Activated T-cell treated with anti-CD3 and anti-CD28 coated beads for 48 hours (primary cell): ENCODE measurements at places on chromosomes 7 and 10.

GRCh38 chr7:53470336-53470970 lies 435.0 kb downstream of the POM121L12 start:
- DNase-seq: no peak

GRCh38 chr10:12561720-12562119 lies 212.4 kb downstream of the CAMK1D start:
- DNase-seq: no peak

GRCh38 chr7:107768263-107768662 lies 24.3 kb downstream of the CBLL1 start:
- no peak for DNase-seq

GRCh38 chr10:91798649-91799611 lies 704 bp downstream of the TNKS2 start:
- DNase-seq: no peak

DNA sequence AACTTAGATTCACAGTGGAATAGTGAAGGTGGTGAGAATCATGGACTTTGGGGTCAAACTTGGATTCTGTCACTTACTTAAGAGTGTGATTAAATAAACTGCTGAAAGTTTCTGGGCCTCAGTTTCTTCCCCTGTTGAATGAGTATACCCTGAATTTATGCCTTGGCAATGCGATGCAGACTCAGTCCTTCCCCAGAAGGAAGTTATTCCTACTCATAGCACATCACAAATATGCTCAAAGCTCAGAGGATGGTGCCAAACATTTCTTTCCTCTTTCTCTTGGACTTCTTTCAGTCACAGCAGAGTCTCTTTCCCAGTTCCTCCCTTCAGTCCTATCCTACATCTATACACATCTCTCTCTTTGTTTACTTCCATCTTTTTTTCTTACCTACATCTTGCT lies 45.1 kb downstream of the ASB4 start:
- no peak for DNase-seq

DNA sequence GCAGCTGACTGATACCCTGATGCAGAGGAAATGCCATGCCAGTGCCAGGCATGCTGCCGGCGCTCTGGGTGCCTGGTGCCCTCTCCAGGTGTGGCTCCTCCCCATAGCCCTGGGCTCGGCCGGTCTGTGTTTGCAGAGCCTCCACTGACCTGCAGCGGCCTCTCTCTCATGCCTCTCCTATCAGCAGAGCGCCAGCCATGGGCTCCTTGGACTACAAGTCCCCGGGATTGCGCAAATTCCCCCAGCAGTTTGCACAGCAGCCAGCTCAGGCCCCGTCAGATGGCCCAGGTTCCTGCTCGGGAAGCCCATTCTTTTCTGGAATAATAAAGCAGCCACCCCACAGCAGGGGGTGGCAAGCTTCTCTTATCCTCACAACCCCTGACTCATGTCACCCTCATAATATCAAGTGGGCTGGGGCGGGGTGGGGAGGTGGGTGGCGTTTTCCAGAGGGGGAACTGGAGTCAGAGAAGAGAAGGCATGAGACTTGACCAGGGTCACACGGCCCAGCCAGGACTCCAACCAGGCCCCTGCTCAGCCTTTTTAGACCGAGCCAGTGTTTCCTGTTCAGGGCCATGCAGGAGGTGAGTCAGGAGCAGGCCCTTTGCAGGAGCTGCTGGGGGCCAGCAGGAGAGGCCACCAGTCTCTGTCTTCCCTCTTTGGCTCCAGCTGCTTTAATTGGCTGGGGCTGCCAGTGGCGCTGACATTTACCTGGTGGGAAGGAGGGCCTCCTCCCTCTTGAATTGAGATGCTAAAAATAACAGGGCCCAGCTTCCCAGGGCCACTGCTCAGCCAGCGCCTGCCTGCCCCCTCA lies 58.6 kb downstream of the ZMIZ1 start:
- no peak for DNase-seq

- no peak for DNase-seq
These were observed 80.5 kb downstream of the CCNY start for GRCh38 chr10:35416619-35417312.

GRCh38 chr10:36115364-36115763 lies 473.3 kb upstream of the FZD8 start:
- no peak for DNase-seq

DNA sequence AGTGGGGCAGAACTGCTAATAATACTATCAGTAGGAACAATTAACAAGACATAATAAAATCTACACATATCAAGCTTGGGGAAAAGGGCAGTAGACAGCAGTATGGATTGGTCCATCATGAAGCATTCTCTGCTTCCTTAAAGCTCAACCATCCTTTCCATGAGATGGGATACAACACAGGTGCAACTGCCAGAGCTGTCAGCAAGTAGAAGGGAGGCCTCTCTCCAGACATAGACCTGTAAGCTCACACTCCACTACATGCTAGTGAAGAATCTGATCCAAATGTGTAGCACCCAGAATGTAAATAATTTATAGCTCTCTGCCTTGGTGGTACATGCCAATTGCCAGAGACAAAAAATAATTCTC lies 41.5 kb upstream of the ANAPC16 start:
- DNase-seq: no peak

DNA sequence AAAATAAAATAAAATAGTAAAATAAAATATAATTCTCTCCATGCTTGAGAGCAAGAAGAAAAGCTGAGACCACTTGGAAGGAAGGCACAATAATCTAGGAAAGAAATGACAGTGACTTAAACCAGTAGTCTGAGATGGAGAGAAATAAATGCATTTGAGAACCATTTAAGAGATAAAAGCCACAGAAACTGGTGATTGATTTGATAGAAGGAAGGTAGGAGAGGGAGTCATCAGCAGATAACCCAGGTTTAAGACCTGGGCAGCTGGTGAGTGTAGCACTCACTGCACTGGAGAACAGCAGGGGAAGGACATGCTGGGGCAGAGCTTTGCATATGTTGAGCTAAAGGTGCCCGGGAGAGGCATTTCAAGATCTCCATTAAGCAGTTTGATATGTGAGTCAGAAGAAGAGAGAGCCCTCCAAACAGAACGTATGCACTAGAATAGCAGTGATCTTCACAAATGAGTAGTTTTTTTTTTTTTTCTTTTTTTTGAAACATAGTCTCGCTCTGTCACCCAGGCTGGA lies 268.0 kb downstream of the DYNC1I1 start:
- no peak for DNase-seq

GRCh38 chr7:55063633-55064032 lies 44.8 kb downstream of the EGFR start:
- DNase-seq: no peak

DNA sequence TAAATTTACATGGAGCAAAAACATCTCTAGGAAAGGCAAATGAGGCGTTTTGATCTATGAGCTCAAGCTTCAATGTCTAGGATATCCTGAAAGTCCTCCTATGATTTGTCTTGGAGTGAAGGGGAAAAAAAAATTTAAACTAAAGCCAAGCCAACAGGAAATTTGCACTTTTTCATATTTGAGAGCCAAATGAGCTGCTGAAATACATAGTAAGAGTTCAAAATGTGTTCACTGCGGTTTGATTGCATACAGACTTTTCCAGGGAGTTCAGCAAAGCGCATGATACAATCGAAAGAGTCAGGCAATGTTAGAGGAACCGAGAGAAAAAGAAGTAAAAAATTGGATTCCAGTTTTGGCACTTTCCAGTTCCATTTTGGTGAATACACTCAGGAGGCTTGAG lies 633.4 kb upstream of the MGMT start:
- DNase-seq: no peak
